Stimulated activated CD4-positive, alpha-beta T cell treated with anti-CD3 and anti-CD28 coated beads, Interleukin-2, amount 100 ng/mL, for 24 hours (primary cell): ENCODE measurements at places on chromosomes 12 and 14.

DNA sequence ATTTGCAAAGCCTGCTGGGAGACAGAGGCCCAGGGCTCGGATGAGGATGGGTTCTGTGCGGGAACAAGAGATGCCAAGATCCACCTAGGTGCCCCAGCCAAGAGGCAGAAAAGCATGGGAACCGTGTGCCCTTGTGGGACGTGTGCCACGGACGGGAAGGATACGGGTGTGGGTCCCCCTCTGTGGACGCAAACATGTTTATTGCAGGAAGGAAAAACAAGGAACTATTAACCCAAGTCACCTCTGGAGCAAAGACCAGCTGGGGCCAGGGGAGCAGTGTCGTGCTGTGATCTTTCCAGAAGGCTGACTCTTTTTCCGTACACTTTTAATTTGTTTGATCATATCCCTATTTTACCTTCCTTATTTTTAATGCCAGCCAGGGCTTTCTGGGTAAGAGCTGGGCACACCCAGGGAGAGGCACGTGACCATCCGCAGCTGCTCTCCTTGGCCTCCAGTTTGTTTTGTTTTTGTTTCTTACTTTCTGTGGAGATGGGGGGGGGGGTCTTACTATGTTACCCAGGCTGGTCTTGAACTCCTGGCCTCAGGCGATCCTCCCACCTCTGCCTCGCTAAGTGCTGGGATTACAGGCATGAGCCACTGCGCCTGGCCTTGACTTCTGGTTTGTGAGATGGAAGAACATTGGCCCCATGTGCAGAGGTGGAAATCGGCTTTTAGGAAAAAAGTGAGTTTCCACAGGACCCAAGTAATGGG lies 20.7 kb downstream of the SCARB1 start:
- DNase-seq = no peak

GRCh38 chr14:89408907-89409700 lies 7.9 kb downstream of the FOXN3 start:
- DNase-seq = no peak

- DNase-seq = no peak
Measured at GRCh38 chr12:22499445-22499844, 44.9 kb downstream of the C2CD5 start.

DNA sequence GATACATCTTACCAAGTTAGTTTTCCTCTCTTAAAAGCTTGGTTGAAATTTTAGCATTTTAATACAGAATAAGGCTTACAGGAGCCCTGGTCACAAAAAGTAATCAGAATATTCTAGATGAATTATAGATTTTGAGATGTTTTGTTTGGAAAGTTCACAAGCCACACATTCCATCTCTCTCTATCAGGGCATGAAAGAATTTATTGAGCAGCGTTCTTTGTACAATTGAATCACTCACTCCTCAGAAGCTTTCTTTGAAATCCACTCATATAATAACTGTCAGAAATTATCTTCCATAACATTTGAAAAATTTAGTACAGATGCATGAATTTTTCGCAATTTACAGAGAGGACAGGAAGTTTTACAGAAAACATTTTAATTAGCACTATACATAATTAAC lies 938.6 kb upstream of the MDGA2 start:
- DNase-seq = no peak

DNA sequence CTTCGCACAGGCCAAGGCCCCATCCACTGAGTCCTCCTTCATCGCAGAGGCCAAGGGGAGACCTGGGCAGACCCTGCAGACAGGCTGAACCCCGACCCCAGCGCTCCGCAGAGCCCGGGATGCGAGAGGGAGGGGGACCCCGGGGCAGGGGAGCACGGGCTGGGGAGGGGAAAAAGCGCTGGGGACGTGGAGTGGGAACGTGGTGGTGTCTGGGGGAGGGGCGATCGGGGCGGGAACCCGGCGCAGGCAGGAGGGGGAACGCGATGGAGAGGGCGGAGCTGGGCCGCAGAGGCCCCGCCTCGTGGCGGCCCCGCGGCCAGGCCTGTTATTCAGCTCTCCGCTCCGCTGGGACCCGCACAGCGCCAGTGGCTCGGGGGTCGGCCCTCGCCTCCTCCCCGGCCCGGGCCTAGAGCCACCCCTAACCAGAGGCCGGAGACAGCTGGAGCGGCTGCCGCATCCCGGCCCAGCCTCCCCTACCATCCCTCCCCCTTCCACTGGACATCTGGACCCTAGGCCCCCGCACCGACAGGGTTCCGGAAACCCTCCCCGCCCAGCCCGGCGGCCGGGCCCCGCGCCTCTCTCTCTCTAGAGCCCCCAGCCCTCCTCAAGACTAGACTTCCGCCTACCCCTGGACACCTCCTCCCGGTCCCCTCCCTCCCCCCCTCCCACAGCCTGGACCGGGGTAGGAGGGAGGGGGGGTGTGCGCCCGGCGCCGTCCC lies at the start of gene ARHGEF25:
Gene ARHGEF25 (plus strand): TSS at position 328 of the 719 bp plus-strand sequence. CDS start 460 bp downstream, outside the sequence.
- DNase-seq = peak; percentile 54

GRCh38 chr12:42802785-42803189 lies 213.2 kb upstream of the PRICKLE1 start:
- no peak for DNase-seq

GRCh38 chr12:64181430-64182291 lies 40.4 kb downstream of the KICS2 start:
- no peak for DNase-seq

DNA sequence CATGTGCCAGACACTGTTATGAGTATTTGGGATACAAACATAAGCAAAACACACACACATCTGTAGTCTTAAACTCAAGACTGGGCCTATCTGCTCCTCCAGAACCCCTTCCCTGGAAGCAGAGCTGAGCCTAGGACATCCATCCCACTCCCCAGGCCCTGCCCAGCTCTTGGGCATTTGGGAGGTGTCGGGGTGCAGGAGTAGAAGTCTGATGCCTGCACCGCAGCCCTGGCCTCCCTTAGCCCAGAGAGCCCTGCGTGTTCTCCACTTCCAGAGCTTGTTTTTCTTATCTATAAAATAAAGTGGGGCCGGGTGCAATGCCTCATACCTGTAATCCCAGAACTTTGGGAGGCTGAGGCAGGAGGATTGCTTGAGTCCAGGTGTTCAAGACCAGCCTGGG lies 11.7 kb downstream of the HSP90AA1 start:
- no peak for DNase-seq

- no peak for DNase-seq
Measured at GRCh38 chr12:67662910-67663538, 14.5 kb downstream of the DYRK2 start.

GRCh38 chr12:49296034-49296835 lies 1.3 kb downstream of the PRPH start:
- DNase-seq = peak; percentile 72

GRCh38 chr14:55329999-55330710 lies 58.9 kb downstream of the FBXO34 start:
- peak; percentile 59 for DNase-seq

DNA sequence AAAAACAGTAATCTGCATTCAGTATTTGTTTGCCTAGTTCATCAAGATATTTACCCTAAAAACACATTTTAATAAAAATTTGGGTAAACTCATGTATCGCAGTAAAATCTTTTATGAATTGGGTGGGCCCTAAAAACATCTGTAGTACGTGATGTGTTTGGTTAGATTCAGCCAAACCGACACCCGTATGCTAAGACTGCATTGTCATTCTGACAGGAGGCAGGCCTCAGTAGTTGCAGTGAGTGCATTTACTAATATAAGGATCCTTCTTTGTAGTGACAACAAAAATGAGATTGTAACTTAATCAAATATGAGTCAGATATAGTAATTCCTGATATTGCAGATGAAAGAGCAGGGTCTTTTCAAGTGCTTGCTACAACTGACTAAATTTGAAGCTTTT lies 191.8 kb downstream of the SLC16A7 start:
- DNase-seq = no peak

GRCh38 chr14:39974036-39974435 lies 541.8 kb upstream of the FBXO33 start:
- DNase-seq = no peak

DNA sequence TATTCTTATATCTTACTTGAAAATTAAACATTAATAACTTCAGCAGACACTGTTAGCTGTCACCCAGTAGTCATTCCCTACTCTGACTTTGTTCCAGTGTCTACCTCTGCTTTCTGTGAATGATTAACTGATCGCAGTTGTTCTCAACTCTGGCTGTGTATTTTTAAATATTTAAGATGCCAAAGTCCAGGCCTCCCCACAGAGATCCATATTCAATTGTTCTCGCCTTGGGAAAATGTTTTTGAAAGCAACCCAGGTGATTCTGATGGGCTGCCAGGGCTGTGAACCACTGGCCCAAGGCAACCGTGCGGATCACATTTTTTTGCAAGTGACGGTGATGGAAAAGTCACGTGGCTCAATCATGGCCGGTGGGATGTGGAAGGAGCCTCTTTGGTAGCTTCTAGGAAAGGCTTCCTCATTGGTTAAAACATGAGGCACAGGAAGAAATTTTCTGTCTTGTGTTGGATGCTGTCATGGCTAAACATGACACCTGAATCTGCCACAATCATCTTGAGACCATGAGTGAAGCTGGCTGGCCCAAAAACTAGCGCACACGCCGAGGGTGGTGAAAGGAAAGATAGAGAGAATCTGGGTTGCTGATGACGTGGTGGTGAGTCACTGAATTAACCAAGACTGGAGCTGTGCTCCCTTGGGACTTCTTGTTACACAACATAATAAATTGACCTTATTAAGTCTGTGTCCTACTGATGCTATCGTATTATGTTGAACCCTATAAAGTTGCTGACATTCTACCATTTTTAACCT lies 37.2 kb downstream of the RDH12 start:
- no peak for DNase-seq

GRCh38 chr14:93040982-93041381 lies 74.7 kb downstream of the ITPK1 start:
- no peak for DNase-seq

- DNase-seq = no peak
Measured at GRCh38 chr12:131747276-131748177, 36.6 kb downstream of the SFSWAP start.

GRCh38 chr14:65476273-65476941 lies 63.9 kb downstream of the FUT8 start:
- no peak for DNase-seq

DNA sequence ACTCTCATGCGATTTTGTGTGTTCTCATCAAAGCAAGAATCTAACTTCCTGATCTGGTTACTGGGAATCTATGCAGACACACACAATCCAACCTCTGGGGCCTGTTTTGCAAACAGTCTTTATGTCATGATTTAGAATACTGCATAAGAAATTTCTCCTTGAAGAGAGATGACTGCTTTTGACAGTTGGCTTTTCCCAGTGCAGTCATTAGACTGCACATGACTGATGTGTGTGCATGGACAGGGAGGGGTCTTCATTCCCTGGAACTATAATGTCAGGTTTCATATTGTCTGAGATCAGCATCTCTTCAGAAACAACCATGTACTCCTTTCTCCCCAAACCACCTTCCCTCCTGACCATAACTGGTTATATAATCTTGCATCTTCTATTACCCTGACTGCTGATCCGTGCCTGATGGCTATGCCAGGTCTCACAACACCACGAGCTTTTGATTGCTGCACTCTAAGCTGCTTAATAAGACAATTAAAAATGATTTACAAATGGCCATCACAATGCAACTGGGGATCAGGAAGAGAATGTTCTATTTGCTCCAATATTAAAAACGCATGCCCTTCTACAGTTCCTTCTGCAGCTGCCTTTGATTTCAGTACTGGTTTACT lies 995.4 kb downstream of the NRXN3 start:
- DNase-seq = no peak

- no peak for DNase-seq
Measured at GRCh38 chr14:35932136-35932535, 106.0 kb downstream of the BRMS1L start.

DNA sequence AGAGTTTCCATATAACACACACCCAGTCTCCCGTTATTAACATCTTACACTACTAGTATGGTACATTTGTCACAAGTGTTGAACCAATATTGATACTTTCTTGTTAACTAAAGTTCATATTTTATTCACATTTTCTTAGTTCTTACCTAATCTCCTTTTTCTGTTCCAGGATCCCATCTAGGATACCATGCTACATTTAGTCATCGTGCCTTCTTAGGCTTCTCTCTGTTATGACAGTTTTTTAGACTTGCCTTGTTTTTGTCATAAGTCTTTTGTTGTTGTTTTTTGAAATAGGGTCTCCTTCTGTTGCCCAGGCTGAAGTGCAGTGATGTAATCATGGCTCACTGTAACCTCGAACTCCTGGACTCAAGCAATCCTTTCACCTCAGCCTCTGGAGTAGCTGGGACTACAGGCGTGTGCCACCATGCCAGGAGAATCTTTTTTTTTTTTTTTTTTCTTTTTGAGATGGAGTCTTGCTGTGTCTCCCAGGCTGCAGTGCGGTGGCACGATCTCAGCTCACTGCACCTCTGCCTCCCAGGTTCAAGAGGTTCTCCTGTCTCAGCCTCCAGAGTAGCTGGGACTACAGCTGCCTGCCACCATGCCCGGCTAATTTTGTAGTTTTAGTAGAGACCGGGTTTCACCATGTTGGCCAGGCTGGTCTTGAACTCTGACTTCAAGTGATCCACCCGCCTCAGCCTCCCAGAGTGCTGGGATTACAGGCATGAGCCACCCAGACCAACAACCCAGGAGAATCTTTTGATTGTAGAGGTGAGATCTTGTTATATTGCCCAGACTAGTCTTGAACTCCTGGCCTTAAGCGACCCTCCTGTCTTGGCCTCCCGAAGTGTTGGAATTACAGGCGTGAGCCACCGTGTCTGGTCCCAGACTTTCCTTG lies 59.1 kb upstream of the HECTD1 start:
- no peak for DNase-seq

- no peak for DNase-seq
Measured at GRCh38 chr12:116382686-116383530, 105.4 kb upstream of the MED13L start.

- DNase-seq = no peak
Measured at GRCh38 chr14:61891810-61892209, 129.6 kb downstream of the SNAPC1 start.

GRCh38 chr14:30527196-30527595 lies 31.8 kb upstream of the G2E3 start:
- DNase-seq = no peak

GRCh38 chr12:2960996-2961616 lies 1.9 kb downstream of the TEAD4 start:
- DNase-seq = no peak

- DNase-seq = no peak
Measured at GRCh38 chr12:21301-22189, 45.0 kb upstream of the IQSEC3 start.

DNA sequence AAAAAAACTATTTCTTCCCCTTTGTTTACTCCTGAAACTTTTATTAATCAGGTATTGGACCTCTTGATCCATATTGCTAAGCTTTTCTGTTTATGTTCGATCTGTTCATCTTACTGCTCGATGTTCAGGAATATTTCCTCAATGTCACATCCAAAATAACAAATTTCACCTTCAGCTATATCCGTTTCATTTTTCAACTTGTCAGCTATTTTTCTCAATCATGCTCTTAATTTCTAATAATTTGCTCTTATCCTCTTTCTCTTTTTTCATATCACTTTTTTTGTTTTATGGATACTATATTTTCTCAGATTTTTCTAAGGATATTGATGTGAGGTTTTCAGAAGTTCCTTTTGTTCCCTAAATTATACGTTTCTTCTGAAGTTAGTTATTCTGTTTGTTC lies 29.8 kb downstream of the SLC38A4 start:
- DNase-seq = no peak
